A549 (cell line): ENCODE measurements at places on chromosomes 2 and 18.

DNA sequence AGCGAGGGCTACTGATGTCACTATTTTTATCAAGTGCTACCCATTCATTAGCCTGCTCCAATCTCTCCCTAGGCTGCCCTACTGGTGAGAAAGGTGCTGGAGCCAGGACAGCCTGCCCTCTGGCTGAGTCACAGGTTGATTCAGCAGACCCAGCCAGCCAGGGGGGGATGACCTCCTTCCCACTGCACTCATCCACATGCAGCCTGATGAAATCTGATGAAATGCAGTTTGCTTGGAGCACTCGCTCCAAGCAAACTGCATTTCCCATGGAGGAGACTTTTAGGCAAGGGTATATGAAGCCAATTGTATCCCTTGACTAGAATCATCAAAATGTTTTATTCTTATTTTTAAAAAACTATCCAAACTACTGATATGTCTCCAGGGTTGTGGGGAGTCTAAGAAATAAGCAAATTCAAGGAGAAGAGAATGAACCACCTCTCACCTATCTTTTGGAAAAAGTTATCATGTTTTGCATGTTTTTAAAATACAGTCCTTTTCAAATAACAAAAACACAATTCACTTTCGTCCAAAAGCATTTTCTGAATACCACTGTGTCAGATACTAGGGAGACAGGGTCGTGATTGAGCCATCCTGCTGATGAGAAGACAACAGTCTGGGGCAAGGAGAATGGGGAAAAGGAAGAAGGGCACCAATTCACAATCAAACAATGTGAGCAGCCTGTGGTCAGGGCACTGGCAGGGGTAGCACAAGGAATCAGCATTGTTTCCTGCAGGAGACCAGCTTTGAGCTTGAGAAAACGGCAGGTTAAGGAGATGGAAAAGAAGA lies 128.3 kb downstream of the AFF3 start:
- DNase-seq: peak; percentile 57

DNA sequence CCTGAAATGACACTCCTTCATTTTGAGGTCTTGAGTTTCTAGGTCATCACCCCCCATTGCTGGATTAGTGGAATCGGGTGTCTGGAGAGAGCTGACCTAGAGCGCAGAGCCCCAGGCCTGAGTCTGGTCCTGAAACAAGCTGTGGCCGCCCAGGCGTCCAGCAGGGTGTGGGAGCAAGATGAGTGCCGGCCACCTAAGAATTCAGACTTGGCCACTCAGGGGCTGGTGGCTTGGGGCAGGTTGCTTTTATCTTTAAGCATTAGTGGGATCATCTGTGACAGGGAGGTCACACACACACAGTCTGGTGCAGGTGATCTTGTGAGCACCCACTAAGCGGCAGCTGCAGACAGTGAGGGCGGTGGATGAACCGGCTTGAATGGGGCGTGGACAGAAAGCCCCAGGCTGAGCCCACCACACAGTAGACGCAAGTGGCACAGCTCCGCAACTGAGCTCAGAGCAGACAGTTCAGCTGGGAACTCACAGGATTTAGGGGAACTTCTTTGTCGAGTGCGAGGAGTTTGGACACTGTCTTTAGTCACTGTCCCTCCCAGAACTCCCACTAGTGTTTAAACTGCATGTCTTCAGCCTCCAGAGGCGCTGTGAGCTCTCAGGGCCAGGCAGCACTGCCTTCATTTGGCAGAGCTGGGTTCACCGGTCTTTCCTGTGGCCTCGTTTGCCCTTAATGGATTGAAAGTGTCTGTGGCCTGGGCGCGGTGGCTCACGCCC lies 21.5 kb downstream of the ITGB1BP1 start:
- no peak for DNase-seq

DNA sequence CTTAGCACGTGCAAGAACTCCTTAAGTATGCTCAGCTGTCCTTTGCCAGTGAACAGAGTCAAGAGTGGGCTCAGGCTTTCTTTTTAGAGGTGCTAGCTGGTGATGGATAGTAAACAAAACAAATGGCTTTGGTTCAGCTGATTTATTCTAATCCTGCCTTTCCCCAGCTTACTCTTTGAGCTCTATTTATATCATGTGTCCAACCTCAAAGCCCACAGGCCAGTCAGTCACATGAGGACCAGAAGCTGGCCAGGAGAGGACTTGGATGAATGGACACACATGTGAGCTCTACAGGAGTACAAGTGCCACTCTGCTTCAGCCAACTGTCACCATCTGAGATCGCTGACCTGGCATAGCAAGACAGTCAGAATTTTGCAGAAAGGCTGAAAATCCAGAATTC lies 59.4 kb downstream of the STK39 start:
- DNase-seq: no peak

- no peak for DNase-seq
Observed at GRCh38 chr2:107323946-107324565, 438.1 kb upstream of the ST6GAL2 start.

DNA sequence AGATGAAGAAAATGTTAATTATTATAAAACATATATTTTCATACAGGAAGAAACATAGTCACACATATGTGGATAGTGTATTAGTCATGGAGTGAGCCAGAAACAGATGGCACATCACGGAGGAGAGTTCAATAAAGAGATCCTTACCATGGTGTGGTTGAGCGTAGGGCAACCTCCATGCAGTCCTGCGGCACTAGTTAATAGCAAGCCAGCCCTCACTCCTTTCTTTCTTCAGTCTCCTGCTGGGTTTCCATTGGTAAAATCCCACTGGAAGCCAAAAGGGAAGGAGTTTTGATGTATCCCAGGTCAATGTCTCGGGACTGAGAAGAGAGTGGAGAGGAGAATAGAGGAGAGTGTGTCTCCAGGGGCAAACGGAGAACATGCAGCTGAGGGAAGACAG lies 328.1 kb downstream of the NR4A2 start:
- DNase-seq: no peak

DNA sequence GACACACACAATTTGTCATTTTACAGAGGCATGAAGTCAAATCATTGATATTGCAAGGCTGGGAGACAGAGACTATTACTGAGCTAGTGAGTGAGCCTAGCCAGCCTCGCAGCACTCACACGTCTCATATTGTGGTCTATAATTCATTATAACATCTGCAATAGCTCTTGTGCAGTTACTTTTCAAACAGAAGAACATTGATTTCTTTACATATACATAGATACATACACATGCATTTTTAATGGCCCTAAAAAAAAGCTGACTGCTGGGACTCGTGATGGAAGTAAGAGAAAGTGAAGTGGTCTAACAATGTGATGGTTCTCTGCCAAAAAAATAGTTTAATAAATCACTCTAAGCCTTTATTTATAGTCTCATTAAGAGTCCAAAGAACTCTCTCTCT lies 56.8 kb downstream of the KIAA2012 start:
- no peak for DNase-seq

- no peak for DNase-seq
Observed at GRCh38 chr18:67144329-67144728, 372.2 kb downstream of the DSEL start.

DNA sequence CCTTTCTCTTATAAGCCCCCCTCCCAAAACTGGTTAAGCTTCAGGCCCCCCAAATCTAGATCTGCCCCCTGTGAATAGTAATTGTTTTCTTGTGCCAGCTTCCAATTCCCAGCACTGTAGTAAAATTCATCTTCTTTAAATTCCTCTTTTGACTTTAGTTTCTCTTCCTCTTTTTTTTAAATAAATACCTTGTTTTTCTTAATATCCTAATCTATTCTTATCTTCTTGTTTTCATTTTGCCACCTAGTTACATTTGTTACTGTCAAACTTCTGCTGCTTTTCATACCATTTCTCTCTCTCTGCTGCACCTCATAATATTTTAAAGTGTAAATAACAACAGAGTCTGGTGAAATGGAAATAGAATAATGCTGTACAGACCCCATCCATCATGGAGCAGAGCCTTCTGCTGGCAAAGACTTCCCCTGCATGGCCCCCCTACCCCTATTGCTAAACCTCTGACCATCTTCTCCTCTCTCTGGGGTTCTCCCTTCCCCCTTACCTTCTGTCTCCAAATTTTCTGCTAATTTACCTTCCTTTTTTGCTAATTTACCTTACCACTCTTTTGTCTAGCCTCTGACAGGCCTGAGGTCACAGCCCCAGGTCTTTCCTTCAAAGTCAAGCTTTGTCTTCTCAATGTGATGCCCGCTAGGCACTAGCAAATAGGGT lies 94.9 kb upstream of the PAPOLG start:
- DNase-seq: no peak

- DNase-seq: no peak
Observed at GRCh38 chr2:101630224-101630949, 67.1 kb upstream of the MAP4K4 start.

GRCh38 chr18:69725009-69725408 lies 222.7 kb downstream of the CD226 start:
- DNase-seq: no peak

GRCh38 chr2:200338692-200339091 lies 32.2 kb downstream of the SPATS2L start:
- DNase-seq: no peak

GRCh38 chr2:63765117-63765516 lies 76.6 kb upstream of the UGP2 start:
- DNase-seq: no peak

DNA sequence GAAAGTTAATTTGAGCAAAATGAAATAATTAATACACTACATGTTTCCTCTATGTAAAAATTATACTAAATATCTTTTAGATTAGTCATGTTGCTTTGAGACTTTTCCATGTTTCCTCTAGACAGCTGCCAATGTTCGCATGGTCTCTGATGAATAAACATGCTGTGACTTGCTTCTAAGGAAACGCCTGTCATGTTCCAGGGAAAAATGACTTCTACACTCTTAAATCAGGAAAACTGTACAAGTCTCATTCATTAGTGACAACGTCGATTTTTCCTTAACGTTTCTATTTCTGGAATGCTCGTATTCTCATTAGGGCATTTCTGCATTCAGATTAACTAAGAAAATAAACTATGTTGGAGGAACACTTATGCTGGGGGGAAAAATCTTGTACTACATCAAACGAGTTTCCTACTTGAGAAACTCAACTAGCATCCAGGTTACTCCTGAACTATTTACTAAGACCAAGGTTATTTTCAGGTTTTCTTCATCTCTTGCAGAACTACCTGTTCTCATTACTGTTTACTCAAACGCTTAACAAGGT lies 1.6 kb downstream of the COBLL1 start:
- DNase-seq: no peak

DNA sequence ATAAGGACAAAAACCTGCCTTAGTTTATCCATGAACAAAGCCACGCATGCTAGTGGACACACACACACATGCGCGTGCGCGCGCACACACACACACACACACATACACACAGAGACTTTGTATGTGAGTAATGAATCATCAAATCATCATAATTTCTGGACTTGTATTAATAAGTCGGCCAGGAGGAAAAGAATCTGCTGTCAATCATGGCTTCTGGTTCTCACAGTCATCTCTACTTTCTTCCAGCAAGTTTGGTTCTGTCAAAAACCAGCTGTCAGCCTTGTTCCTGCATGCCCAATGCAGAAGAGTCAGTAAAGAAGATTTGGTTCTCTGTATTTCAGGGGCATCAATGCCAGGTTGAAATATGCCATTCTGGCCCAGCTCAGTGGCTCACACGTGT lies 1.1 kb upstream of the TTR start:
- no peak for DNase-seq

DNA sequence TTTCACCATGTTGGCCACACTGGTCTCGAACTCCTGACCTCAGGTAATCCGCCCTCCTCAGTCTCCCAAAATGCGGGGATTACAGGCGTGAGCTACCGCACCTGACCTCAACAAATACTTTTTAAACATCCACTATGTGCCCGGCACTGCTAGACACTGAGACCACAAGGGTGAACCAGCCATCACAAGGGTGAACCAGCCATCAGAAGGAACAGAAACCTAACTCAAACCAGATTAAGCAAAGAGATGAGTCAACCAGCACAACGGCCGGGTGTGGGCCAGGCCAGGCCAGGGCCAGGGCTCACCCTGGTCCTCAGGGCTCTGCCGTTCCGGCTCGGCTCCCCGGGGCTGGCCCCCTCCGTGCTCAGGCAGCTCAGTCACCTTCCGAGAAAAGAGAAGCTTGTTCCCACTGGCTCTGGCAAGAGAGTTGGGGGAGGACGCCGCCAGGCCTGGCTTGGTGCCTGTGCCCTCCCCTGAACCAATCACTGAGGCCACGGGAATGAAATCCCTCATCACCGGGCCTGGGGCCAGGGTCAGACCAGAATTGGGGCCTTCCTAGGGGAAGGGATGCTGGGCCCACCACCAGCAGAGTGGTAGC lies 4.4 kb downstream of the TEX44 start:
- DNase-seq: no peak

- no peak for DNase-seq
Observed at GRCh38 chr18:1846640-1847039, 724.7 kb downstream of the METTL4 start.

GRCh38 chr2:8527031-8527430 lies 154.8 kb upstream of the ID2 start:
- DNase-seq: no peak

DNA sequence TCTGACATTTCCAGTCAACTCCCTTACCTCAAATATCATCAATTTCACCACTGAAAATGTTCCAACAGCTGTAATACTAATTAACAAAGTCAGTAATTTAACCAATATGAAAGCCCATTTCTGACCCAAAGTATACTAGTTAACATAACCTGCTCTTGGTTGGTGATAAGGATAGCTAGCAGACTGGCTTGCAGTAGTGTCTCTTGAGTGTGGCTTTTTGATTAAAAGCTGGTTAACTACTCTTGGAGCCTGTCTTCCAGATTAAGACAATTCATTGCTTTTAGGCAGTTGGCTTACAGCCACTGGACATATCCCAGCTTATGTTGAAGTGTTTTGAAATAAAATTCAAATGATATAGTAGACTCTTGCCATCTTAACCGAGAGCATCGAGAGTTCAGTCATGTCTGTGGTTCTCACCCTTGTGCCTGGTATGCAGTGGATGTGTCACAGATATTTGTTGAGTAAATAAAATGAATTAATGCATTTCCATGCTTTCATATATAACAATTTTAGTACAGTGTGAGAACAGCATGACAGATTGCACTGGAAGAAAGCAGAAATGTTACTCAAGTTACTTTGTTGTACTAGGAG lies 158.1 kb downstream of the TANC1 start:
- DNase-seq: no peak

DNA sequence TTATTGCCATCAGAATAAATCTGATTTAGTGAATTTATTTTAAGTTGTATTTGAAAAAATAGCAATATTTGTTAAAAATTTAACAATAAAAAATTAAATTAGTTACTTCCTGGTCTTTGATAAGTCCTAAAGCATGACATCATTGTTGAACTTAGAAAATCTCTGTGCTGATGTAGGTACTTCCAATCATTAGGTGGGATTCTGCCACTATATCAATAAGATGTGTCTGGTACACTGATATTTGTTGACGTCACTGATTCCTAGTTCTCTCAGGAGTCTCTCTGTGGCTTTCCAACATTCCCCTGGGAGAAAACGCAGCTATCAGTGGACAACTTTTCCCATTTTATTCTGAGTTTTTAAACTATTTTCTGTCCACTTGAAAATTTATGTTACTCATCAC lies 143.5 kb downstream of the GALNT13 start:
- no peak for DNase-seq

DNA sequence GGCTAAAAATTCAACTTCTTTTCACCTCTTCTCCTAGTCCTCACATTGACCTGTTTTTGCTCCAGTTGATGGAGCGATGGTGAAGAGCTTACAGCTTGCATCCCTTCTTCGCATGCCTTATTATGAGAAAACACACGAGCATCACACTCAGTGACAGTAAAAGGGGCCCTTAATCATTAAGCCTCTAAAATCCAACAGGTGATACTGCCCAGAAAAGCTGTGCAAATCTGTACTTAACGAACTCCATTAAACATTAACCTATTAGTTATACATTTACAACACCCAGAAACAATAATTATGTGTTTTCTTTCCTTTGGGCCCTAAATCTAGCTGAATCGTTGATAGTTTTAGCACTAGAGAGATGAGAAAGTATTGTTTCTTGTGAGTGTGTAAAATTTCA lies 54.8 kb downstream of the LAMA1 start:
- no peak for DNase-seq
